Activated naive CD8-positive, alpha-beta T cell treated with anti-CD3 and anti-CD28 coated beads for 36 hours (primary cell): ENCODE measurements at places on chromosomes 6 and 20.

DNA sequence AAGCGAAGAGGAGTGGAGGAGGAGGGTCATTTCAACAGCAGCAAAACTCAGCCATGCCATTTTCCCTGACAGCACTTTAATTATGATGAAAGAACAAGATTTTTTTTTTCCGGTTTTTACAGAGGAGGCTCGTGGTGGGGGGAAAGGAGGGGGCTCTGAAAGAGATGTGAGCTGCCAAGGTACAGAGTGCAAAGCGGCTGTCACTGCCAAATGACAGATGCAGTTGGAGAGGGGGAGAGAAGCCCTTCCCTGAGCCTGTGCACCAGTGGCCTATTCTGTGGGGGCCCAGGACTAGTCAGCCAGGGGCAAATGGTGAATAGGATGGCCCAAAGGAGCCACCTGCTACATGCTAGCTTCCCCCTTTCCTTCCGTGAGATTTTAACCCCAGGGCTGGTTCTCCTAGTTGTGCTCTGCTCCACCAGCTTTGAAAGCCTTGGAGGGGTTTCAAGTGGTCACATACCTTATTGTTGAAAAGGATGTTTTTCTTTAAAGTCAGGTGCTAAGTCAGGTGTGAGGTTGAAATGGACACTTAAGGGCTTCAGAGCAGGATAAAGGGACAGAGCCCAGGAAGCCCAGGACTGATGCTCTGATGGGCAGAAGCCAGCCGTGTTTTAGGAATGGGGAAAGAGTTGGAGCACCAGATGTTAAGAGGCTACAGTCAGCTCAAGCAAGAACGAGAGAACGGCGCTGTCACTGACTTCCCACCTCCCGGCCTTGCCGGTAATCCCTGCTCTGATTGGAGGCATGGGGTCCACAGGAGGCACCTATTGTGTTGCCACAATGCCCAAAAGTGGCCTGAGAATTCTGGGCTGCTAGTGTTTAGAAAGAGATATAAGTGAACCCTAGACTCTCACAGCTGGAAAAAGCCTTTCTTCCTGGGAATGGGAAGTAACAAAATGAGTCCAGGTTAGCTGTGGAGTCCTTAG, 24.8 kb downstream of the GNAS start:
- no peak for DNase-seq

DNA sequence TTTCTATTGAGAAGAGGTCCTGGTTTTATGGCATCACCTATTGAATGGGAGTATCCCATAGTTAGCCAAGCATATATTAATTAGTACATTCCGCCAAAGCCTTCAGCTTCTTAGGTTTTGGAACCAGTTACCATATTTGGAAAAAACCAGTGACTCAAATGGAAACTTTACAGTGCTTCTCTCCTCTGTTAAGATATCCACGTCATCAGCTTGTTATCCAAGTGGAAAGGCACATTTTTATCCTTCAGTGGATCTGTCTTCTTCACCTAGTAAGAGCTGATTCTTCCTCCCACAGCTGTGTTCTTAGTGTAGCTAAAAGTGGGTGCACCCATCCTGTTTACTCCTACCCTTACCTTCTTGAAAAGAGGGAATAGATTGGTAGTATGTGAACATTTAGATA, 34.5 kb downstream of the TPD52L1 start:
- DNase-seq = no peak

- DNase-seq = no peak
These were observed 60.4 kb upstream of the QKI start for GRCh38 chr6:163354085-163354484.

- DNase-seq = no peak
These were observed 9.8 kb downstream of the RBCK1 start for GRCh38 chr20:417801-418342.

GRCh38 chr6:46932526-46933319, 11.0 kb upstream of the ADGRF5 start:
- DNase-seq = no peak

DNA sequence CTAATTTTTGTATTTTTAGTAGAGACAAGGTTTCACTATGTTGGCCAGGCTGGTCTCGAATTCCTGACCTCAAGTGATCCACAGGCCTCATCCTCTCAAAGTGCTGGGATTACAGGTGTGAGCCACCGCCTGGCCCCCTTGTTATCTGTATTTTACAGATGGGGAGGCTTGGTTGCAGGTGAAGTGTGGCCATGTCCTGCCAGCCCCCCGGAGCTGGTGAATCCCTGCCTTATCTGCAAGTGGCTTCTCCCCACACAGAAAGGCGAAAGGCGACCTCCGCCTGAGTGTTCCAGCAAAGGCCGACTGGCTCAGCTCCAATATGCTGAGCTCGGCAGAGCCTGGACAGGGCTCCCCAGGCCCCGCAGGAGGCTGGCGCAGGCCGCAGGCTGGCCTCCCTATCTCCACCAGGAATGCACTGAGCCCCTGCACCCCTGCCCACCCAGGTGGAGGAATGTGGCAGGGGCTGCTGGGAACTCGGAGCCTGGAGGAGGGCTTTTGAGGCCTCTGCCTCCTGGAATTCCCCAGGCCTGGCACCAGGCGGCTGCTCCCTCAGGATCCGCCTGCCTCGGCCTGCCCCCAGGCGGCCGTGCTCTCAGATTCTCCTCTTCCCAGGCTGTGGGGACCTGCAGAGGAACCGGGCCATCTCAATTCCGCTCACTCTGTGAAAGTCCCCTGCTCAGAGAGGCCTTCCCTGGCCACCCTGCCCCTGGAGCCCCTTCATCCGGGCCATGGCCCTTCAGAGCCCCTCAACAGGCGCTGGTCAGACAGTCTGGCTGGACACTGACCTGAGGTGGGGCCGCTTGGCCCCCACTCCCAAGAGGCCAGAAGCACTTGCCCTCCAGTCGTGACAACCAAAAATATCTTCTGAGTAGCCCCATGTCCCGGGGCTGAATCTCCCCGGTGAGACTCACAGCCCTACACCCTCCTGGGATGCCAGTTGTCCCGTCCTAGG, 9.3 kb upstream of the LAMA5 start:
- DNase-seq = no peak

DNA sequence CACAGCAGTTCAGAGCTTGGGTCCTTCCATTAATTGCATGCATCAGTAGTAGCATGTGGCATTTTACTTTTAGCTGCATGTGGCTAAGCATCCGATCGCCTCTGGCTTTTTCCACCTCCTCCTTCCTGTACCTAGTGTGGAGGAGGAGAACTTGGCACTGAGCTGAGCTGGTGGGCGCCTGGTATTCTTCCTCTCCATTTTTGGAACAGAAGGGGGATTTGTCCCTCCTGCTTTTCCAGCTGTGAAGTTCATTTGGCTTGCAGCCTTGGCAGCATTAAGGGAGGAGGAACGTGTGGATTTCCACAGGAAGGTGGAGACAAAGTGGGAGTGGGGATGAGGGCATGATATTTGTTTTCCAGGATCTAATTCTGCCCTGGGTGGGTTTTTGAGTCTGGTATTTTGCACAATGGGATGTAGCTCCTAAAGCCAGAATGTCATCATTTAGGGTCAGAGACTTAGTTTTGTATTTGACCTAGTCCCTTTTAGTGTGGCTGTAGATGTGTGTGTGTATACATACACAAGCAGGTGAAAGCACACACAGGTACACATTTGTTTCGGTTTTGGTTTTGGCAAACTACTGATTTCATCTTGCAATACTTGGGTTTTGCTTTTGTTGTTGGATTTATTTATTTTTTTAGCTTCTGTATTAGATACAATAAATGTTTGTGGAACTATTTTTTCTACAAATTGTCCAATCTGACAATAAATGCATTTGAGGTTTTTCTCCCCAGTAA, 90.0 kb downstream of the SASH1 start:
- no peak for DNase-seq

DNA sequence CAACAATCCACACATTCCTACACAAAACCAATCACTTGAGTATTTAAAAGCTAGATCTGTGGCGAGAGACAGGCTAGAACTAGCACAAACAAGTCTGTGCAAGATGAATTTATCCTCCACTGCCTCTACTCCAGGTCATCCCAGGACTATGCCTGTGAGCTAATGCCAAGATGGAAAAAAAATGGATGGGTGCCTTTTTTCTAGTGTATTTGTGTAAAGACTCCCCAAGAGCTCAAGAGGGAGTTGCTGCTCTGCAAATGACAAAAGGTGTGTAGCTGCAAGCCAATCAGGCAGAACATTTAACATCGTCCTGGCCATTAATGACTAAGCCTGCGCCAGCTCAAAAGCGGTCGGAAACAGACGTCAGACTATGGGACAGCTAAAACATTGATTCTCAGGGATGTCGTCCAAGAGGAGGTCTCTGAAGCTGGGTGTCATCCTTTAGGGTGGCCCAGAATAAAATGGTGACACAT, 21.9 kb downstream of the ATXN1 start:
- no peak for DNase-seq

DNA sequence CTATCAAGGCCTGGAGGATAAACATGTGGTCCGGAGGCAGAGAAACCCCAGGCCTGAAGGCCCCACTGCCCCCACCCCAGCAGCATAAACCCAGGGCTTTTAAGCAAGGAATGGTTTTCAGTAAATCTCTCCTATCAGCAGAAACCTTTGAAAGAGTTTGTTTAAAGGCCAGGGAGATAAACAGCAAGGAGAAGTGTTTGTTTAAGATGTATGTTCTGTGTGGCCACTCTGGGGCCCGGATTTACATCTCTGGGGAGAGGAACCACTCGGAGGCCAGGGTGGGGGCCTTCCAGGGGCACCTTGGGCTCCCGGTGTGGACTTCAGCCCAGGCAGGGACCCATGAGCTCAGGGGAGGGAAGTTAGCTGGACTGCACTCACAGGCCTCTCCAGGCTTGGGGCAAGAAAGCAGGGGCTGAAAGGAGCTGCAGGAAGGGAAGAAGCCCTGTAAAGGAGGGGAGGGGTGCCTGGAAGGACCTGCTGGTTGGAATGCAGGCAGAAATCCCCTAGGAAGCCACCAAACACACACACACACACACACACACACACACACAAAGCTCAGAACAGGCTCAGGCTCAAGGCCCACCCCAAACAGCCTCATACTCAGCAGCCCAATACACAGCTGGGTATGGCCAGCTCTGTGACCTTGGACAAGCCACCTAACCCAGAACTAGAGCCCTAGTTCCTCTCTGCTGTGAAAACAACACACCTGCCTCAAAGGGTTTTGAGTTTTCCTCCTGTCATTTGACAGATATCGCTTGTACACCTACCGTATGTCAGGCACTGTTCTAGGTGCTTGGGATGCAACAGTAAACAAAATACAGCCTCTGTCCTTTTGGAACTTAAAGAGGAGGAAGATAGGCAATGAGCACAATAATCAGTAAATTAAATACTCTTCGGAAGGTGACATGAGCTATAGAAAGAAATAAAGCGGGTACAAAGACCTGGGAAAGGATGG, 26.2 kb upstream of the FOXP4 start:
- no peak for DNase-seq

GRCh38 chr6:54206510-54206909, 95.3 kb downstream of the MLIP start:
- DNase-seq = no peak

GRCh38 chr6:71259888-71260604, 28.6 kb upstream of the OGFRL1 start:
- DNase-seq = no peak

DNA sequence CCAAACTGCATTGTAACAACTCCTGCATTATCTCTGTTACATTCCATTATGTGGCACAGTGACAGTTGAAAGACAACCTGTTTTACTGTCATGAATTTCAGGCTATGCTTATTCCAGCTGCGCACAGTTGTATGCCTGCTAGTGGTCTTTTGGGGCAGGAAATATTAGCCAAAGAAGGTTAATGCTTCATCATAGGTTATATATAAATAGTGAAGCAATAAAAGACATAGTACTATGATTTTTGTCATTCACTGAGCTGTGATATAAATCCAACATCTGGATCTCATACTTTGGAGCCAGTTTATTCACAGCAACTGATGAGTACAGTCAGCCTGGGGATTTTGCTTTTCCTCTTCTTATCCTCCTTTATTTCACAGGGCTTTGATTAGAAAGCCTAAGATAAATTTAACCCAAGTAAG, 55.6 kb downstream of the FILIP1 start:
- DNase-seq = no peak

- DNase-seq = peak; percentile 82
These were observed 14.3 kb upstream of the SPAG4 start for GRCh38 chr20:35600993-35601973.

- no peak for DNase-seq
These were observed 240.3 kb downstream of the TPBG start for GRCh38 chr6:82603871-82604270.

DNA sequence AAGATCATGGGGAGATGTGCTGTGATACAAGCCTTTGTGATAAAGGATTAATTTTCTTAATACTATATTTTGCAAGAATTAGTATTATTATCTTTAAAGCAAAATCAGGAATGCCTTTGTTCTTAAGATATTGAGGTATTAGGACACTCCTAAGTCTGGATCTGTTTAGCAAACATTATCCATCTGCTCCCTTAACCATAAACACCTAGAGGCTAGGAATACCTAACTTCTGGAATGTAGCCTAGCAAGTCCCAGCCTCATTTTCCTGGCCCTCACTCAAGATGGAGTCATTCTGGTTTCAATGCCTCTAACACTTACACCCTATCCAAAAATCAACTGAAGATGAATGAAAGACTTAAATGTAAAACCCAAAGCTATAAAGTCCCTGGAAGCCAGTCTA, 106.3 kb upstream of the GJE1 start:
- DNase-seq = no peak

DNA sequence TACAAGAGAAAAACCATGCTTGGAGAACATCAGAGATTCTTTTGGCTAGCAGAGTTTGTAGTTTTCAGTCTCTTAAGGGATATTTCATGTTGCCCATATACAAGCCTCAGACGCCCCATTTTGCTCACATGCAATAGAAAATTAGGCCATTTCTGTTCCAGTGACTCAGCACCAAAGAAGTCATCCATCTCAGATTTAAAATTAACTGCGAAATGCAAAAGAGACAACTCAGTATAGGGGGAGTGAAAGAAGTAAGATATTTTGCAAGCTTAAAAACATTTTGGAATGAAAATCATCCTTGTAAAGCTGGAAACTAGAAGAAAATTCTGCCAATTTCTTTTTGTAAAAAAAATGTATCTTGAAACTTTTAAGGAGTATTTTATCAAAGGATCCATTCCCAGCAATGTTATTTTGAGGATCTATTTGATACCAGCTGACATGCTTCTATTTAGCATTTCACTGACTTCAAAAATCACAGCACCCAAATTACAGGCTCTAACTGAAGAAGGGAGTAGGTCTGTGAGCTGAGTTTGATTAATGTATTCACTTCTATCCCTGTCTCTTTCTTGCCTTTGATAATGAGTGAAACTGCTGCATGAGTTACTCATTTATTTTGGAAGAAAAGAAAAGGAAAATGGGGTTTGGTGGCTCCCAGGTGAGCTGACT, 223.7 kb upstream of the SULF2 start:
- DNase-seq = no peak

GRCh38 chr6:166507809-166508564, 78.5 kb downstream of the RAMACL start:
- no peak for DNase-seq

DNA sequence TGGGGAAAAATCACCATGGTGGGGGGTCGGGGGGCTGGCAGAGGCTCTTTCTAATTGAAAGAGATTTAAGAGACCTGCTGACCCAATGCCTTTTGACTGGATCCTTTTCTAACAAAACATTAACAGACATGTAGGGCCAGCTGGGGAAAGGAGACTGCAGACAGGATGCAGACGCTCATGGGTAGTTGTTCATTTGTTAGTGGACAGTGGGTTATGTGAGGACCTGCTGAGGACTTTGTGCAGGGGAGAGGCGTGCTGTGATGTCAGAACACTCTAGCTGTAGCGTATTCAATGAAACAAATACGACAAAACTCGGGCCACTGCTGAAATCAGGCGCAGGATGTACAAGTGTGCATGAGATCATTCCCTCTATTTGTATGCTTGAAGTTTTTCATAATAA, 1.2 kb downstream of the IP6K3 start:
- no peak for DNase-seq

- peak; percentile 76 for DNase-seq
These were observed 46.5 kb downstream of the ADTRP start for GRCh38 chr6:11732036-11732631.
